AG04449 (cell line): ENCODE measurements at places on chromosomes 11 and 22.
A peak's percentile ranks its signal among the peaks of the same experiment; 100 is the strongest.

DNA sequence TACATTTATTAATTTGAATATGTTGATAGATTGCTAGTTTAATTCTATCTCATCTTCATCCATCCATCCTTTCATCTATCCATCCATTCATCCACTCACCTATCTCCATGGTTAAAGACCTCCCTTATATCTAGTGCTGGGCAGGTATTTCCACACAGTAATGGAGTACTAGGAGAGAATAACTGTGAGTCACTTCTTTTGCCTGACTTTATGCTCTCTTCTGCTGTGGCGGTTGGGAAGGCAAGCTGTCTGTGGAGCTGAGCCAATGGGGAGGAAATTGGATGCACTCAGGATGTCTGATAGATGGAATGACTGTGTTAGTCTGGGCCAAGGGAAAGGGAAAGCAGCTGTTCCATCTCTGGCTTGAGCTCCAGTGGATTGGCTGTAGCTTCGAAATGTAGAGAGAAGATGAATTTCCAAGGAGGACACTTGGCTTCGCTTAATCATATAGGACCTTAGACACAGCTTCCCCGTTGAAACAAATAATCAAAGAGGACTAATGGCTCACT, 60.3 kb downstream of the NELL1 start:
- no peak for DNase-seq

GRCh38 chr11:122984186-122985011, 2.8 kb upstream of the BSX start:
- no peak for DNase-seq

DNA sequence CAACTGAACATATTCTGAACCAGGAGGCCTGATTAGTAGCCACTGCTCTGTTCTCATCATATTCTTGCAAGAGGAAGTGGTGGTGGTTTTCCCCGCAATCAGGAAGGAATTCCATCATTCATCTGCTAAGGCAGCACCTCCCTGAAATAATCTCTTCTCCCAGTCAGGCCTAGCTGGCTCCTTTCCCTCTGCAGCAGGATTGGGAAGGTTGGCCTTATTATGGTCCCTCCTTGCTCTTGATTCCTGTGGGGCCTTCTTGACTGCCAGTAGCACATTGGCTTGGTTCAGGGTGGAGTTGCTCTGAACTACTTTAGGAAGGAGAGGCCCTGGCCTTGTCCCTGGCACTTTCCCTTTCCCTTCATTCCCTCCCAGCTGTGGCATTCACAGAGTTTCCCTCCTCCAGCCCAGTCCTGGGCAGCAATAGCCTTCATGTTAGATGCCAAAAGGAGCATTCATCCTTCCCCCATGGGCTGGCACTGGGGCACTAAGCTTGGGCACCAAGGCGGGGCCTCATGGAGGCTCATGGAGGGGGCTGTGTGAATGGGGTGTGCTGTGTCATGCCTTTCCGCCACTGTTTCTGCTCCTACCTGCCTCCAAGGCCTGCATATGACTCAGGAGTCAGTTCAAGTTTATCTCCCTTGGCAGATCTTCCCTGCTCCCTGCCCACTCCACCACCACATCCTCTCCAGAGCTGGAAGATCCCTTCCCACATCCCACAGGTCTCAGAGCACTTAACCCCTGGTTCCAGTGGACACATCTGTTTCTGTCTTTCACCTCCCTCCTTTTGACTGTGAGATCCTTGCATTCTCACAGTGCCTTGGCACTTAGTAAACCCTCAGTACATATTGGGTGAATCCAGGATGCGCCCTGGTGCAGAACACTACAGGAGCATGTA, 27.6 kb upstream of the CD44 start:
- DNase-seq, result no peak

GRCh38 chr11:34647532-34647931, 26.6 kb downstream of the EHF start:
- no peak for DNase-seq

- DNase-seq, result no peak
These were observed 43.9 kb downstream of the DDX6 start for GRCh38 chr11:118746988-118747585.

GRCh38 chr11:33636104-33636503, 64.5 kb downstream of the C11orf91 start:
- DNase-seq, result no peak

GRCh38 chr11:1073261-1073724, 1.4 kb upstream of the MUC2 start:
- DNase-seq, result no peak

DNA sequence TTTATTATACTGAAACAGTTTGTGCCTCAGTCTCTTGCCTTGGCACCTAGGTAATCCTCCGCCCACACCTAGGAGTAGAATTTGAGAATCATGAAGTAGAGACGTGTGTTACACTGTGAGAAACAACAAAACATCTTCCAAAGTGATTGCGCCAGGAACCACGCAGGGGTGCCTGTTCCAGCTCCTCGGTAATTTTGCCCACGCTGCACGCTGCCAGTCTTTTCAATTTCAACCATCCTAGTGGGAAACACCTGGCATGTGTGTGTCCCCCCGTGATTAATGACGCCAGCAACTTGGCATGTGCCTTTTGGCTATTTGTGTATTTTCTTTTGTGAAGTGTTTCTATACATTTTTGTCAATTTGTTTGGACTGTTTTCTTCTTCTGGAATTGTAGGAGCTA, 919.1 kb downstream of the BRD1 start:
- DNase-seq, result no peak

GRCh38 chr11:108620958-108621772, 27.6 kb upstream of the EXPH5 start:
- DNase-seq, result no peak

- no peak for DNase-seq
These were observed 54.7 kb downstream of the SGSM3 start for GRCh38 chr22:40425082-40425481.

DNA sequence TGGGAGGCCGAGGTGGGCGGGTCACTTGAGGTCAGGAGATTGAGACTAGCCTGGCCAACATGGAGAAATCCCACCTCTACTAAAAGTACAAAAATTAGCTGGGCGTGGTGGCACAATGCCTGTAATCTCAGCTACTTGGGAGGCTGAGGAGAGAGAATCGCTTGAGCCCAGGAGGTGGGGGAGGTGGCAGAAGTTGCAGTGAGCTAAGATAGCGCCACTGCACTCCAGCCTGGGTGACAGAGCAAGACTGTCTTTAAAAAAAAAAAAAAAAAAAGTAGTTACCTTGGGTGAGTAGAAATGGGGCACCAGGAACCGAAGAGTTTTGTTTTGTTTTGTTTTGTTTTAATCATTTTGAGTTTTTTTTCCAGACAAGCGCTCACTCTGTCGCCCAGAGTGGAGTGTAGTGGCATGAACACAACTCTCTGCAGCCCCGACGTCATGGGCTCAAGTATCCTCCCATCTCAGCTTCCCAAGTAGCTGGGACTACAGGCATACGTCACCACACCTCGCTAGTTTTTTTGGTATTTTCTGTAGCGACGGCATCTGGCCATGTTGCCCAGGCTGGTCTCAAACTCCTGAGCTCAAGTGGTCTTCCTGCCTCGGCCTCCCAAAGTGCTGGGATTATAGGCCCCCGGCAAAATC, 15.8 kb downstream of the THAP12 start:
- DNase-seq, result no peak

GRCh38 chr11:32153747-32154146, 62.9 kb downstream of the RCN1 start:
- no peak for DNase-seq

DNA sequence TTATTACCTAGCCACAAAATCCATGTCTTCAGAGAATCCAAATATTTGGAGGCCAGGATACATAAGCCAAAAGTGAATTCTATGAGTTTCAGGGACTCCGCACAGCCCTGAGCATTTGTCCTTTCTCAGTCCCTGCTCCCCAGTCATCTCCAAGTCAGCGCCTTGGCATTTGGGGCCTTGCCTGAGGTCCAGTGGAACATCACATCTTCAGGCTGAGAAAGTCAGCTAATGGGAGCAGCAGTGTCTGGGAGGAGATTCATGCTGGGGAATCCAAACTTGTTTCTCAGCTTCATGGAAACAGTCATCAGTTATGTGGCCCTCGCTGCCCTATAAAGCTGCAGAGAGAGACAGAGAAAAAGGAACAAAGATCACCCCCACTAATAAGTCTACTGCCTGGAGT, 70.9 kb downstream of the BARX2 start:
- DNase-seq, result no peak

DNA sequence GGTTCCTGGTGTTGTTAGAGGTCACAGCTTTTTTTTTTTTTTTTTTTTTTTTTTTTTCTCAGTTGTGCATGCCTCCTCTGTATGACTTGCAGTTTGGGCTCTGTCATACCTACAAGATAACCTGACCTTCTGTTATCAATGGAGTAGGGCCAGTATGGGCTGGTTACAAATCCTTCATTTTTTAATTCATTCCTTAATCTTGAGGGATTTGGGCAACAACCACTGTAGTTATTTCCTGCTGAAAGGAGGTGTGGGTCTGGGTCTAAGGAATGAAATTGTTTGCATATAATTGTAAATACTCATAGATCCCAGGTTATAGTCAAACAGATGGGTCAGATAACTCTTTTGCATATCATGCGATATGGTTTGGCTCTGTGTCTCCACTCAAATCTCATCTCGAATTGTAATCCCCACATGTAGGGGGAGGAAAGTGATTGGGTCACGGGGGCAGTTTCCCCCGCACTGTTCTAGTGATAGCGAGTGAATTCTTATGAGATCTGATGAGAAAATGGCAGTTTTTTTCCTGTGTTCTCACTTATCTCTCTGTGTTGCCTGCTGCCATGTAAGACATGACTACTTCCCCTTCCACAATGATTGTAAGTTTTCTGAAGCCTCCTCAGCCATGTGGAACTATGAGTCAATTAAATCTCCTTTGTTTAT, 14.1 kb upstream of the GLYAT start:
- no peak for DNase-seq

DNA sequence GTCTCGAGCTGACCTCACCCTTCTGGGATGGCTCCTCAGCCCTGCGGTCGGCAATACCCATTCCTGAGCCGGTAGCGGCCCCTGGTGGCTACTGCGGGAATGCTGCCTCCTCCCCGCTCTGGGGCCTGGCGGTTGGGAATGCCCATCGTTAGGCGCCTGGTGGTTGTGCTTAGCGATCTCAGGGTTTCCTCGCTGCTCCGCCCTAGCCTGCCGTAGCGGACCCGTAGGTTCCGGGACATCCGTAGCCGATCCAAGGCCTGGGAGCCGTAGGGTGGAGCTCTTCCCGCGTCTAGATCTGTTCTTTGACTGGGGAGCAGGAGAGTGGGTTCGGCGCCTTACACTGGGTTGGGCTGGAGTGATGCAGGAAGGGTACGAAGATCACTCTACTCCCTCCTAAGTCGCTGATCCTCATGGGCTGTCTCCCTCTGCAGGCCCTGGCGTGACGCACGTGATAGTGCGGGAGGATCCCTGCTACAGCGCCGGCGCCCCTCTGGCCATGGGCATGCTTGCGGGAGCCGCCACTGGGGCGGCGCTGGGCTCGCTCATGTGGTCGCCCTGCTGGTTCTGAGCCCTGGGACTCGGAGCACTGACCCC, 14.8 kb downstream of the PLEKHB1 start:
- peak; percentile 16 for DNase-seq

GRCh38 chr11:331358-332060, 10.8 kb upstream of the IFITM3 start:
- DNase-seq, result no peak

GRCh38 chr11:124359566-124359965, 24.7 kb downstream of the OR8B2 start:
- no peak for DNase-seq

- DNase-seq, result no peak
These were observed 26.7 kb downstream of the EIF3F start for GRCh38 chr11:8013833-8014232.

GRCh38 chr11:65418431-65418680, 4.2 kb upstream of the NEAT1 start:
- DNase-seq, result no peak

GRCh38 chr22:30221121-30221992, 25.2 kb downstream of the LIF start:
- DNase-seq, result no peak

DNA sequence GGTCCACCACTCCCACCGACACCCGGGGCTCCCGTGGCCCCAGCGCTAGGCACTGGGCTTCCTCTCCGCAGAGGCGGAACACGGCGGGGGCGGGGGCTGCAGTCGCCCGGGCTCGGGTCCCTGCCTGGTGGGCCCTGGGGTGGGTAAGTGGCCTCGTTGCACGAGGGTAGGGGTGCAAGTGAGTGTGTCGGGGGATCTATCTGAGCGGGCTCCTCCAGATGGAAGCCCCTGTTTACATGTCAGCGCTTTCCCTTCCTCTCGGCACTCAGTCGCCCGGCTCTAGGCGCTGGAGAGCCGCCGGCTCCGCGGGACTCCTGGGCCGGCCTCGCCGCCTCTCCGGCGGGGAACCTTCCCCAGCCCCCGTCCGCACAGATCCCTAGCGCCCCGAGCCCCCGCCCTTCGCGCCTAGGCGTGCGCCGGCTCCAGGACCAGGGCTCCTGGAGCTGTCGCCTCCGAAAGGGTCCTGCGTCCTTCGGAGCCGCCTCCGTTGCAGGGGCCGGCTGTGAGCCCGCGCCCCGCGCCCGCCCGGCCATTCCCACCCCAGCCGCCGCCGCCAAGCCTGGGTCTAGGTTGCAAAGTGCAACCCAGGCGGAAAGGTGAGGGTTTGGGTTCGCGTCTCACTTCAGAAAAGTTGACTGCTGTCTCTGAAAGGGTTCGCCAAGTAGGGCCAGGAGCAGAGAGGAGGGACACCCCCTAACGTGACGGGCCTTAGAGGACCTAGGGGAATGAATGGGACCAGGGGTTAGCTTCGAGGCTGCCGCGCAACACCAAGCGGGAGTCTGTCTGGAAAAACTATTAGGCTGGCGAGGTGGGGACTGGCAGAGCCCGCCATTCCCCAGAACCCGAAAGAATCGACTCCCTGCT, 978 bp downstream of the FLI1 start:
- no peak for DNase-seq

- no peak for DNase-seq
These were observed 186.1 kb downstream of the SOX6 start for GRCh38 chr11:16169956-16170847.

DNA sequence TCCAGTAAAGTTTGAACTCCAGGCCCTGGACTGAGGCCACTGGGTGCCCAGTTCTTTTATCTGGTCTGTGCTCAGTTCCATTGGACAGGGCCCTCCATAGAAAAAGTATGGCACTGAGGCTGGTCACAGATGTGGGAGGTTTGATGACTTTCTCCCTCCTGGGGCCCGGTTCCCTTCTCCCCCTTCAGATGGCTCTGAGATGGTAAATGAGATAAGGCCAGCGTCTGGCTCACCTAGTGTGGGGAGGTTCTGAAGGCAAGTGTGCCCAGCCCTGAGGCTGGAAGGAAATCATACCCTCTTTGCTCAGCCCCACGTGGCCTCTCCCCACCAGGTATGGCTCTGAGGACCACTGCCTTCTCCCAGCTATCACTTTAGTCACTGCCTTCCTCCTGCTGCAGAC, 1.5 kb upstream of the CLDN5 start:
- no peak for DNase-seq

GRCh38 chr11:126159719-126160344, 51.6 kb downstream of the RPUSD4 start:
- DNase-seq, result no peak
